Fibroblast of skin of scalp (primary cell): ENCODE measurements at places on chromosomes 7 and 10.

DNA sequence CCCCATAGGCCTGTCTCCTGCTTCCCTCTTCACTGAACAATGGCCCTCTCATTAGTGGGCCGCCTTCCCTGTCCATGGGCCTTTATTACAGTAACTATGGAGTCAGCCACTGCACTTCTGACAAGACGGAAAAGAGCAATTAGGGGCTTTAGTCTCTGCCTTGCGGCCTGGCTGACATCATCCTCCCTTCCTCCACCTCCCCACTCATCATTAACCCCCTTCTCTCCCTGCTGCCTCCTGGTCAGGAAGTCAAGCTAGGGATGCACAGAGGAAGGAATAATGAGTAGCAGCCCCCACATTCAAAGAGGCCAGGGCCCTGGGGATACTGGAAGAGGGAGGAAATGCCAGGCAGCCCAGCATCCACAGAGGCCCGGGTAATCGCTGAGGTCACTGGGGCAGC lies 101.6 kb upstream of the PLXNA4 start:
- DNase-seq, result no peak

DNA sequence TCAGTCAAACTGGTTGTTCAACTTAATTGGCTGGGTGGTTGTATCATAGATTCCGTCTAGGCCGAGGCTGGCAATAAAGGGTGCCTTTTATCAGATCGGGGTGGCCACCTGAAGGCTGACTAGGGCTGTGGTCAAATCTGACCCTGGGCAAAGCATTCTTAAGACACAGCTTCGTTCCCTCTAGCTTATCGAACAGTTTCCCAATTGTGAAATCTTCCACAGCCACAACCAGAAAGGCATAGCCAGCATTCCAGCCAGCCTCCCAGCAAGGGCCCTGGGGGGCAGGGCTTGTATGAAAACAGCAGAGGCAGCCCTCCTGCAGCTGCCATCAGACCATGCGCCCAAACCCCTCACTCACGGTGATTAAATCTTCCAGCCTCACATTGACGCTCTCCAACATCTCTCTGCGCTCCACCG lies 42.5 kb upstream of the TMEM213 start:
- no peak for DNase-seq

DNA sequence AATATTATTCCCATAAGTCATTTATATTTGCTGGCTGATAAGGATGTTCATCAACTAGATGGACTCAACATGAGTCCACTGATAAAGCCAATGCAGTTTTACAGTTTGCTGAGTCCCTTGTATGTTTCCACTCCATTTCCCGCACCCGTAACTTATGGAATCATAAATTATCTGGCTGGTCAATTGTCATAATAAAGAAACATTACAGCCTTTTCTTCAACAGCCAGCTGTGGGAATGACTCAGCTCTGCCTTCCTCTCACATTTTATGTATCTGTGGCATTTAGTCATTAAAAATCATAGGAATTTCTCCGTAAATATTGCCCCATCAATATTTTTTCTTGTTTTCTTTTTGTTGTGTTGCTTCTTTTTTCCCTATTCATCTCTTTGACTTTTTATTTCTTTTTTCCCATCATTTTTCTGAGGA lies 22.3 kb upstream of the TMEM26 start:
- peak; percentile 78 for DNase-seq

DNA sequence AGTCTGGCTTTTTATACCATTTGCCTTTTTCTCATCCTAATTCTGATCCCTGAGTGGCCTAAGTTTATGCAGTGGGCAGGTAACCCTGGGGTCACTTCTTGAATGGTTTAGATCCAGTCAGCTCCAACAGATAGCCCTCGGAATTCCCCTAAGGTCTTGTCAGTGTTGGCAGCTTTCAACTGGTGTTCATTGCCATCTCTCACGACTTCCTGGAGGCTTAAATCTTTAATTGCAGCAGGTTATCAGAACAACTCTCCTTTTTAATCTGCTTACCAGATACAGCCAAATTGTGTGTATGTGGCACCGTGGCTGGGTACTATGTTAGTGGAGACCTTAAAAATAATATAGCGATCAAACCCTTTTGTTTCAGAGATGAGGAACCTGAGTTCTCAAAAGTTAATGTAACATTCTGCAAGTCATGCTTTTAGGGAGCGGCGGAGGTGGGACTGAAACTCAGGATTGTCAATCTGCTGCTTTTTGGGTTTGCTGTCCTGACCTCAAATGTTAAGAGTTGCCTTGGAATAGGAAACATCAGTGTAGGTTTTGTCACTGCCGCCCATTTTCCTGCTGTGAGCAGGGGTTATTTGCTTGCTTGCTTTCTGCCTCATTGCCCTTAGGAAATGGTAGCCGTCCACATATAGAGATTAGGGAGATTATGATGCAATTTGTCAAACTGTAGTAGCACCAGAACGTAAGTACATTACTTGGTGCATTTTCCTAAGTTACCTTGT lies 818 bp downstream of the DLD start:
- DNase-seq, result no peak

GRCh38 chr7:108459922-108460551 lies 3.8 kb upstream of the NRCAM start:
- peak; percentile 40 for DNase-seq

GRCh38 chr10:97371696-97372095 lies 29.4 kb downstream of the RRP12 start:
- DNase-seq, result no peak
